ENCODE measurements at places on chromosomes 16 and 17.

GRCh38 chr16:6993544-6993943 is 339.1 kb upstream of the RBFOX1 start:
- DNase-seq: no peak

- DNase-seq: no peak
These were observed 15.7 kb downstream of the HYDIN start for GRCh38 chr16:71214746-71215381.

- no peak for DNase-seq
These were observed 14.0 kb downstream of the COPZ2 start for GRCh38 chr17:48023400-48024148.

- DNase-seq: no peak
These were observed 57.0 kb downstream of the MARF1 start for GRCh38 chr16:15585956-15586355.

GRCh38 chr17:4167786-4168185 is 24.8 kb downstream of the CYB5D2 start:
- DNase-seq: no peak

GRCh38 chr16:28905229-28905754 is 19.7 kb downstream of the RABEP2 start:
- DNase-seq: no peak

DNA sequence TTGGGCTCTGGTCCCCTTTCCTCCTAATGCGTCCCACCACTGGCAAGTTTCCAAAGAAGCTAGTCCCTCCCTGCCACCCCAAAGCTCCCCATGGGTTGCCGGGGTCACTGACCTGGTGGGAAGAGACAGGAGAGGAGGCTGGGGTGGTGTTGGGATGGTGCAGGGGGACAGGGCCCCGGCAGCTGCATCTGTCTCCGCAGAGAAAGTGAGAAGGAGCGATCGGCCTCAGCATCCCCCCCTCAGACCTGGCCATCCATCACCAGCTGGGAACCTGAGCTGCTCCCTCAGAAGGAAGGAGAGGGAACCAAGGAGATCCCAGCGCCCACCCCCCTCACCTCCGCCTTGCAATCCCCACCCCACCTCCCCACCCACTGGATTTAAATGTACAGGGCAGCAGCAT is 3.3 kb downstream of the ETV4 start:
- no peak for DNase-seq

DNA sequence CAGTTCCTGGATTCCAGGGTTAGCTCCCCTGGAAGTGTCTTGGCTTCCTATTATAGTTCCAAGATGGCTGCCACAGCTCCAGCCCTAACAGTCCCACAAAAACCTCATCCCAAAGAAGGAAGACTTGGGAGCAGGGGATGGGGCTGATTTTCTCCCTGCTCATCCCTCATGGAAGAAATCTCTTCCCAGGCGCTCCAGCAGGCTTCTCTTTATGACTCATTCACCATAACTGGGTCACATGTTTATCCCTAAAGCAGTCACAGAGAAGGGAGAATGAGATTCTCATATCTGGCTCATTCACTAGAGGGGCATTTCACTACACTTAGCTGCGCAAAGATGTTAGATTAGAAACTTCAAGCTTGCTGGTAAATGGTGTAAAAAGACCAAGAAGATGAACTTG is 206.5 kb upstream of the IRX3 start:
- DNase-seq: no peak

GRCh38 chr17:71910002-71910401 is 210.8 kb upstream of the SOX9 start:
- no peak for DNase-seq

DNA sequence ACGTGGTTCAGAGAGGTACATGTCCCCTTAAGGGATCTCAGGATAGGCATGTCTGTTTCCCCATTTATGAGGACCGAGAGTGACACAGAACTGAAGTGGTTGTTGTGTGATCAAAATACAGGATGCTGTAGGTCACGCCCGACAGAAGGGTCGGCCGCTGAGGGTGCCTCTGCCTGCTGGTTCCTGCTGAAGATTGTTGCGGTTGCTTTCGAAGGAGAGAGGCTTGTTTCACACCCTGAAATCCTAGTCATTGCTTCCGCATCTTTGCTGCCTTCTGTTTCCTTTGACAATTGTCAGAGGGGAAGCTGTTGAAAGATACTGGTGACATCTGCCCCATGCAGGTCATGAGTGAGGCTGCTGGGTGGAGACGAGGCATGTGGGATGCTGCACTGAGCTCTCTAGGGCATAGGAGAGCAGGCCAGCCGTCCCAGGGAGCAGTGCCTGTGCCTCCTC is 3.8 kb upstream of the NAT9 start:
- peak; percentile 18 for DNase-seq

DNA sequence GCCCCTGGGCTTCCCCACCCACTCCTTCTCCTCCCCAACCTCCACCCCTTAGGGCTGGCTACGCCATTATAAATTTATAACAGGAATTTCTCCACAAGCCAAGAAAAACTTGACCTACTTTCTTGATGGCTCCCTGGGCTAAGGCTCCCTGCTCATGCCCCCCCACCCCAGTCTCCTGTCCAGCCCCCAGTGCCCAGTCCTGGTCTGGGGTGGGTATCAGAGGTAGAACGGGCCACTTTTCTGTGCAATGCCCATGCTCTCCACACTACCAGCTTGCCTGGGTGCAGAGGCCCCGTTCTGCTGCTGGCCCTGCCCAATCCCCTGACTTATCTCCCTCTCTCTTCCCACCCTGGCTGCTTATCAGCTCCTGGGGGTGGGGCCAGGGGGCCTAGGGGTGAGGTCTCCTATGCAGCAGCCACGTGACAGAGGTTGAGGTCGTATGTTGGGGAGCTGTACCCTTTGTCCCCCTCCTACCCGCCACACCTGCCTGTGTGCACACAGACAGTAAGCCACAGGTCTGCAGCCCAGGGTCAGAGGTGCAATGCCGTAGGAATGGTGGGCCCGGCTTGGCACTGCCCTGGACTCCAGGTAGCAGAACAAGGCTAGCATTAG is 10.1 kb downstream of the THRA start:
- DNase-seq: no peak

GRCh38 chr16:67860589-67861398 is 12.1 kb upstream of the EDC4 start:
- DNase-seq: no peak

- DNase-seq: no peak
These were observed 90.0 kb upstream of the GPRC5B start for GRCh38 chr16:19974607-19975006.

GRCh38 chr17:74547736-74548135 is 1.8 kb upstream of the CD300C start:
- no peak for DNase-seq

- DNase-seq: no peak
These were observed 29.6 kb upstream of the MRC2 start for GRCh38 chr17:62597920-62598319.

DNA sequence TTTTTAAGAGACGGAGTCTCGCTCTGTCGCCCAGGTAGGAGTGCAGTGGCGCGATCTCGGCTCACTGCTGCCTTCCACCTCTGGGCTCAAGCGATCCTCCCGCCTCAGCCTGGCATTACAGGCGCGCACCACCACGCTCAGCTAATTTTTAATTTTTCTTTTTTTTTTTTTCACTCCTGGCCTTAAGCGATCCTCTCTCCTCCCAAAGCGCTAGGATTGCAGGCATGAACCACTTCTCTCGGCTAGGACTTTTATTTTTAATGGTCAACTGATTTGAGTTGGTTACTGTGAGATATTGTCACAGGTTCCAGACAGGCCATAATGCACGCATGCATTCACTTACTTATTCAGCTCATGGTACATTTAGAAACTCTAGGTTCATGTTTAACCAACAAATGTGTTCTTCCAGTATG is 888 bp downstream of the PIGW start:
- DNase-seq: no peak

DNA sequence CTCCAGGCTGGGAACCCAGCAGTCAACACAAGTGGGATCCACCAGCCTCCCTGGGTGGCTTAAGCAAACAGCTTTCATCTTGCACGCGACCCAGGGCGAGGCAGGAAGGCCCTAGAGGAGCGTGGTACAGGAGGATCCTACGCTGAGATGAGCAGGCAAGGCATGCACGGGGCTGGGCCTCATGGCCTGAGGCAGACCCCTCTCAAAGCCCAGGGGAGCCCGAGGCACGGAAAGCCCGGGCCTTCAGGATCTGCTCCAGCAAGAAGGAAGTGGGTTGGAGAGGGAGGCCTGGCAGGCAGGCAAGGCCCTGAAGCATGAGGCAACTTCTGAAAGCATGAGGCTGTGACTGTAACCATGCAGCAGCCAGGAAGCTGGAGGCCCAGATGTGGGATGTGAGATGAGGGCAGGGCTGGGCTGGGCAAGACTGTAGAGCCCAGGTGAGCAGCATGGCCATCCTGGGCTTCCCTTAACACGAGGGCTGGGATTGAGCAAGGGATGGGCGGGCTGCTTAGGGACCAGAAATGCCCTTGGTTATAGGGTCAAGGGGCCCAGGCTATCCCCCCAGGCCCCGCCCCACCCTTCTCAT is 338.7 kb downstream of the C16orf95 start:
- DNase-seq: no peak

DNA sequence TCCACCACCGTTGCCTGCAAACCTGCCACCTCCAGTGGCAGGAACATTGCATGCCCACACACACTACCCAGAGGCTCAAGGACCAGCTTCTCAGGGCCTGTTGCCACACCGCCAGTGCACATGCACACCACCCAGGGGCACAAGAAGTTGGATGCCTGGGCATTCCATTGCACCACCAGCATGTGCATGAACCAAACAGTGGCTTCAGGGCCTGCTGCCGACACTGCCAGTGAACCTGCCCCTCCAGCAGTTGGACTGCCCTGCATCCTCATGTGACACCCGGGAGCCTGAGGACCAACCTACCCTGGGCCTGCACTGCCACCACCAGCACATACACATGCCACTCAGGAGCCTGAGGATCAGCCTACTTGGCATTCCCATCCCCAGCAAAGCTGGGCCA is 303.7 kb downstream of the KCNJ2 start:
- DNase-seq: no peak

- no peak for DNase-seq
These were observed 9.2 kb downstream of the ABCA3 start for GRCh38 chr16:2331199-2331930.

- DNase-seq: no peak
These were observed 70.5 kb downstream of the RBBP6 start for GRCh38 chr16:24609740-24610415.

DNA sequence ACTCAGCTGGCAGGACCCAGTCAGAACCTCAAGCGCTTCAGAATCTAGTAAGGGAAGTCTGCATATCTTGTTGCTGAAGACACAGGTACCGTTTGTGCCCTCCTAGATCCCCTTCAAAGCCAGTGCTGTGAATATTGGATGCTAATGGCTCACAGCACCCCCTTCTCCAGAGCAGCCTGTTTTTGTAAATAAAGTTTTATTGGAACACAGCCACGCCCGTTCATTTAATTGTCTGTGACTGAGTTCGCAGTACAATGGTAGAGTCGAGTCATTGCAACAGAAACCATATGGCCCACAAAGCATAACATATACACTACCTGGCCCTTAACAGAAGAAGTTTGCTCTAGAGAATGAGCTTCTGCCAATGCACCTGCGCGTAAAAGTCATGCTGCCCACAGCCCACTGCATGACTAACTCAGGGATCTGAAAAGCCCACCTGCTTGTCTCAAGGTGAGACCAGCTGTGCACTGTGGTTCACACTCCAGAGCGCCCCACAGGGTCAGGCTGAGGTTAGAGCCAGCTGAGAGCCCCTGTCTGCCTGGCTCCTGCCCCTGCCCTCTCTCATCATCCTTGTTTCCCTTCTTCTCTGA is 48.8 kb downstream of the AIPL1 start:
- DNase-seq: no peak

- no peak for DNase-seq
These were observed 10.2 kb downstream of the MAP3K14 start for GRCh38 chr17:45306623-45307022.

GRCh38 chr17:71548540-71549190 is 572.2 kb upstream of the SOX9 start:
- DNase-seq: no peak

DNA sequence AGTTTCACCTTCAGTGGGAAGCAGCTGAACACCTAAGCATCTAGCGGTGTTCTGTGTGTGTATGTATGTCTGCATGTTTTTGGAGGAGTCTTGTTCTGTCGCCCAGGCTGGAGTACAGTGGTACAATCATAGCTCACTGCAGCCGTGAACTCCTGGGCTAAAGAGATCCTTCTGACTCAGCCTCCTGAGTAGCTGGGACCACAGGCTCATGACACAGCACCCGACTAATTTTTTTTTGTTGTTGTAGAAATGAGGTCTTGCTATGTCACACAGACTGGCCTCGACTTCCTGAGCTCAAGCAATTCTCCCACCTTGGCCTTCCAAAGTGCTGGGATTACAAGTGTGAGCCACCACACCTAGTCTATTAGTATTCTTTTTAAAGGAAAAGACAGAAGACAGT is 30.2 kb upstream of the FAAP100 start:
- no peak for DNase-seq

DNA sequence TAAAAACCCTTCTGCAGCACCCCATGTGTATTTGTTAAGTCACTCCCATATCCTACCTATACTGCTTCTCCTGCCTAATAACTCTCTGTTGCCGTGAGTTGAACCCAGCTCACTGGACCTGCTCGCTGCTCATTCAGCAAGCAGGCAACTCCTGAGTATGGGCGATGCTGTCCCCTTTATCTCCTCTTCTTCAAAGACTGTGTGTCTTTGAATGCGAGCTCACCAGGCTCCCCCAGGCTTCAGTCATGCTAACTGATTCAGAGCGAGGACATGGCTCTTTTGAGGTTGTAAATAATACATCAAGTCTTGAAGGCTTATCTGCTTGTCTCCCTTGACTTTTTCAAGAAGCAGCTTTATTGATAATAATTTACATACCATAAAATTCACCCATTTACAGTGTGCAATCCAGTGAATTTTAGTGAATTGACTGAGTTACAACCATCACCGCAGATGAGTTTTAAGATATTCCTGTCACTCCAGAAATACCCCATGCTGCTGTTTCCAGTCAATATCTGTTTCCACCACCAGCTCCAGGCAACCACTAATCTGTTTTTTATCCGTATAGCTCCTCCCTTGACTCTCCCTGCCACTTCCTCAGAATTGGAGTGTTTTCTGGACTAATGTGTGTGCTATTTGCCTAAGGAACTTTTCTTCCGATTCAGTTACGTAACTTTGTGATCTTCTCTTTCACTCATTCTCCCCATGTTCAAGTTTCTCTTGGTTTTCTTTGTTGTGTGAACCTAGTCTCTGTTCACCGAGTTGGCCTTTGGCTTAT is 132.2 kb downstream of the SPECC1 start:
- DNase-seq: no peak

DNA sequence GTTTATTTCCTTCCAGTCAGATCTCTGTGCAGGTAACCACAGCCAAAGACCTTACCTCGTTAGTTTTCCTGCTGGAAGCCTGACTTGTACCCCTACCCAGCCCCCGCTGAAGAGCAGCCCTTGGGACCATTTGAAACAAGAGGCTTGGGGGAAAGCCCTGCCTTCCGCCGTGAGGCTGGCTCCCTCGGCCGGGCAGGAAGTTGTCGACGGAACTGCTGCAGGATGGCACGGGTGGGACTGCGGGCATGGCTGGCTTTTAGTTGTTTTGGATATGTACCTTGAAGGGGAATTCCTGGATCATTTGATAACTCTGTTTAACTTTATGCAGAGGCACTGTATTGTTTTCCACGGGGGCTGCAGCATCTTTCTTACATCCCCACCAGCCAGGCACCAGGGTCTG is 49.0 kb upstream of the ENDOV start:
- DNase-seq: no peak

Data from stimulated activated CD4-positive, alpha-beta T cell treated with anti-CD3 and anti-CD28 coated beads, Interleukin-2, amount 100 ng/mL, for 4 hours (primary cell).